ENCODE measurements at places on chromosomes 12 and 14.
A peak's percentile ranks its signal among the peaks of the same experiment; 100 is the strongest.

- peak; percentile 37 for DNase-seq
Measured at GRCh38 chr12:110280392-110280778, 662 bp upstream of the ATP2A2 start.

DNA sequence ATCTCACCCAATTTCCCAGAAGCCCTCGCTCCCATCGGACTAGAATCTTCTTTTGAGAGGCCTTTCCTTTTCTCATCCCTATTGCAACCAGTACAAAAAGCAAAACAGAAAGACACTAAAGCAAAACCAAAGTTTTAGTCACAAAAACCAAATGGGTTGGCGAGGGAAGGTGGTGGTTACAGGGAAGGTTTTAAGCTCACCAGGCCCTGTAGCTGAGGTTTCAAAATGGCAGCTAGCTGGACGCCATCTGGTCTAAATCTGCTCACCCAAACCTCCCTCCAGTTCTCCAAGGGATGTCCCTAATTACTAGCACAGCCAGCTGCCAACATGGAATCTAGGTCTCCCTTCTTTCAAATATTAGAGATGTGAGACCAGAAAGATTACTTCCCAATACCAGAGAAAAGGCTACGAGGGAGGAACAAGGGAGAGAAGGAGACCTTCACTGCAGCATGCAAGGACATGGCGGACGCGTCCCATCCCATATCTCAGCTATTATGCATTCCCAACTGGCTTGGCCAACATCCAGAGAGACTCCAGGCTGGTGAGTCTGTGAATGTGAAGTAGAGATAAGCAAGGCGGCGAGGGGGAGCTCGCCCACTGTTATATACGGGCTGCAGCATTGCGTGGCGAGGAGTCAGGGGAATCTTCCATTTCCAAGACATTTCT, 70.8 kb downstream of the DPF3 start:
- DNase-seq, result no peak

DNA sequence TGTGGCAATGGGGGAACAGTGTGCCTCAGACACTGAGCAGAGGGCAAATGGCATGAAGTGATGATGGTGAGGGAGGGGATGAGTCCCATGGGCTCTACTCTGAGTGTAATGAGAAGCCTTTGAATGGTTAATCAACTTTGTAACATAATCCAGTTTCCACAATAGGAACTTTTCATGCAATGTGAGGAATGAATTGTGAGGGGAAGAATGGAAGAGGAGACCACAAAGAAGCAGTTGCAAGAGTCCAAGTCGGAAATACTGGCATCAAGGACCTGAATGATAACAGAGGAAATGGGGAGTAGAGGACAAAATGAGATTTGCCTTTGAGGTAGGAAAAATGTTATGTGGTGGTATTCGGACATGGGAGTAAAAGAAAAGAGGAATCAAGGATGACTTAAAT, 476.9 kb upstream of the PRICKLE1 start:
- DNase-seq, result no peak

GRCh38 chr12:79378496-79378895, 312.3 kb downstream of the PAWR start:
- no peak for DNase-seq

DNA sequence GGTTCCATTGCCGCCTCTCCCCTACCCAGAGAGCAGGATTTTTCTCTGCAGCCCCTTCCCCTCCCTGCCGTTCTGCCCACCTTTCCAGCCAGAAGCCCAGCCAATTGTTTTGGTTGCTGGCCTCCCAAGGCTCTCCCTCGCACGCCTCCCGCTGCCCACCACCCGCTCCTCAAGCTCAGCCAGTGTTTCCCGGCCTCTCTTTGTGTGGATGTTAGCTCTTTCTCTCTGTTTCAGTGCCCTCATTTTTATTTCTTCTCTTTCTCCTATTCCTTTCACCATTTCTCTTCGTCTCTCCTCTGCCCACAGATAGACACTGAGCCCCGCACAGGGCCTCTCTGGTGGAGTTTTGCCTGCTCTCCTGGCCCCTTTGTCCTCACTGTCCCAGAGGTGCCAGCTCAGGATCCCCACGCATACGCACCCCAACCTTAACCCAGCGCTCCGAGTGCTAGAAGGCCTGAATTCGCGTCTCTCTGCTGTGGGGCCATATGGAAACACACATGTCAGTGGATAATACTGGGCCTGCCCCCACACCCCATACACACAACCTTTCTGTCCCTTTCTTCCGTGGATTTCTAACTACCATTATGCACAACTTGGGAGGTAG, 54.9 kb downstream of the SMUG1 start:
- DNase-seq, result no peak

DNA sequence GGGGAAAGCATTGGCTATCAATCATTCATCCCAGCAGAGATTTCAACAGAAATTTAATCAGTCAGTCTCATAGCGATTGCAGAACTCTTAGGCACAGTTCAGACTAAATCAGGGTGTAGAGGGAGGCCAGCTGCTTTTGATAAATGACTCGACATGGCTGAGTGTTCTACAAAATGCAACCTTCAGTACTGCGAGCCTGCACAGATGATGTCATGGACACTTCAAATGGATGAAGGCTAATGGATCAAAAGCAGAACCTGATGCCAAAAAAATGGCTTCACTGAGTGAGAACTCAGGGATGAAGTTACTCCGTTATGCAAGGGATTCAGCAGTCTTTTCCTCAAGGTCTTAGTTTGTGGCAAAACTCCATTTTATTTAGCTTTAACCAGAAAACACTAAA, 167.3 kb downstream of the DACT1 start:
- DNase-seq, result no peak

DNA sequence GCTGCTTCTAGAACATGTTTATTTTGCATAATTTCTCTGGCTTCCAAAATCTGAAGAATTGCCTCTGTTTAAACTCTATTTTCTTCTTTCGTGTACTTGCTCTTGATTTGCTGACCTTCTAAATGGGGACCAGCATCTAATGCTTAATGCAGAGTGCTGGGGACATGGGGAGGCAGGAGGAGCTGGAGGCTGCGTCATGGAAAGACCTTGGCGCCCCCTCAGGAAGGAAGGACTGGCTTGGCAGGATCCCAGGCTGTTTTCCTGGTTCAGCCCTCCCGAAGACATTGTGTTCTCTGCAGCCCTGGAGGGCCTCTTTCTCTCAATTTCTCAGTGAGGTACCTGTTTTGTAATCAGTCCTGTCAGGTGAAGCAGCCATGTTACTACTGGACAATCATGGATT, 5.5 kb downstream of the PRKCH start:
- no peak for DNase-seq

DNA sequence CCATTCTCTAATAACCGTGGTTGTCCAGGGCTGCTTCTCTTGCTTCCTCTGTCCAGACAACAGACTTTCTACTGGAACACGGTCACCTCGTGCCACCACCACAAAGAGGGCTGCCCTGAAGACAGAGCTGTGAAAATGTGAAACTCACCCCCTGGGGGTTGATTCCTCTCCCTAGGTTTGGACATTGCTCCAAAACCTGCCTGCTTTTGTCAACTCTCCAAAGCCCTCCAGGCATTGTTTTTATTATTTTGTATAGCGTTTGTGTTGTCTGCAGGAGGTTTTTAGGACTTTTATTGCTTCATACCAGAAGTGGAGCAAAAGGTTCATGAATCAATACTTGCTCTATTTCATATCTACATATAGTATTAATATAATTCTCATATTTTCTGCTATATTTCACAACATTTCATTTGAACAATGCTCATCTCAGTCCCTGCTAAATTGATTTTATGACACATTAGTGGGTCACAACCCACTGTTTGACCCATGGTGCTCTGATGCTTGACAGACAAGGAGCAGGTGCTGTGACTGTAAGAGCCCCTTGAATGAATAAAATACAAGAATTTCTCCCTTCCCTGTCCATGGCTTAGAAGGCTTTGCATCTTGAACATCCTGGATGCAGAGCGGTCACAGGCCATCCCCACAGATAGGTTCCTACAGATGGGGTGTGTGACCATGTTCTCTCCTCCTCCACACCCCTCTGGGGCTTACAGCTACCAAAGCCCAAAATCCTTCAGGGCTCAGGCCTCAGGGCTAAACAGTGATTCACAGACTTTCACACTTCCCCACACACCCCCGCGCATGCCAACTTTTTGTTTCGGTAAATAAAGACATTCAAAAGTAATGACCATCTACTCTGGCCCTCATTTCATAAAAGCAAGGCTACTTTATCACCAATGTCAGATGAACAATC, 20.6 kb upstream of the EML1 start:
- DNase-seq, result no peak

GRCh38 chr14:66237741-66238140, 248.4 kb upstream of the CCDC196 start:
- no peak for DNase-seq

DNA sequence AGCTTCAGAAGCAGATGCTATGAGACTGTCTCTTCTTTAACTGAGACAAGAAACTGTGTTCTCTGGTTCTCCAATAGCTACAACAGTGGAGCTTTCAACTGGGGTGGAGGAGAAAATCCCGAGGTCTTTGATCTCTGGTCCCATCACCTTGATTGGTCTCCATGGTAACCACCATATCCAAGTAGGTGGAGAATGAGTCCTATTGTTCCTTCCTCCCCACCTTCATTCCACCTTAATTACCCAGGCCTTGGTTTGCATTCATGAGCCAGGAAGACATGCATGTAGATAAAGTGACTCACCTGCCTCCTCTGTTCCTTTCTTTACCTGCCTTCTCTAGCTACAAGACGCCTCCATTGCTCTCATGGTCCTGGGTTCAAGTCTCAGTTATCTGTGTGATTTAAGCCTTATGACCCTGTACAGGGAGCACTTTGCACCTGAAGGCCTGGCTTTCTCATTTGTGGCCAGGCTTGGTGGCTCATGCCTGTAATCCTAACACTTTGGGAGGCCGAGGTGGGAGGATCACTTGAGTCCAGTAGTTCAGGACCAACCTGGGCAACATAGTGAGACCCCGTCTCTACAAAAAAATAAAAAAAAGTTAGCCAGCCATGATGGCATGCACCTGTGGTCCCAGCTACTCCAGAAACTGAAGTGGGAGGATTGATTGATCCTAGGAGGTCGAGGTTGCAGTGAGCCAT, 157.7 kb upstream of the TBX3 start:
- no peak for DNase-seq

DNA sequence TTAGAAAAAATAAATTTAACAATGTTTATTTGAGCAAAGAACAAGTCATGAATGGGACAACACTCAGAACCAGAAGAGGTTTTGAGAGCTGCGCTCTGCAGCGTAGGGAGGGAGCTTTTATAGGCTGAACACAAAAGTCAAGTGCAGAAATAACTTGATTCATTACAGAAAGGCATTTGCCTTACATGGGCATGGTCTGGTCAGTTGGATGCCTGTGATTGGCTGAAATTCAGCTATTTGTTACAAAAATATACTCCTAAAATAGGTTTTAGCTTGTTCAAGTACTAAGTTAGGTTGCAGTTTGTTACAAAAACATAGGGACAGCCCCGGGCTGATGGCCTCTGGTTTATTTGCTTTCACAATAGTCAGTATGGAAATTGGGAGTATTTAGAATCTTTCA, 118.0 kb downstream of the NUAK1 start:
- DNase-seq, result no peak

DNA sequence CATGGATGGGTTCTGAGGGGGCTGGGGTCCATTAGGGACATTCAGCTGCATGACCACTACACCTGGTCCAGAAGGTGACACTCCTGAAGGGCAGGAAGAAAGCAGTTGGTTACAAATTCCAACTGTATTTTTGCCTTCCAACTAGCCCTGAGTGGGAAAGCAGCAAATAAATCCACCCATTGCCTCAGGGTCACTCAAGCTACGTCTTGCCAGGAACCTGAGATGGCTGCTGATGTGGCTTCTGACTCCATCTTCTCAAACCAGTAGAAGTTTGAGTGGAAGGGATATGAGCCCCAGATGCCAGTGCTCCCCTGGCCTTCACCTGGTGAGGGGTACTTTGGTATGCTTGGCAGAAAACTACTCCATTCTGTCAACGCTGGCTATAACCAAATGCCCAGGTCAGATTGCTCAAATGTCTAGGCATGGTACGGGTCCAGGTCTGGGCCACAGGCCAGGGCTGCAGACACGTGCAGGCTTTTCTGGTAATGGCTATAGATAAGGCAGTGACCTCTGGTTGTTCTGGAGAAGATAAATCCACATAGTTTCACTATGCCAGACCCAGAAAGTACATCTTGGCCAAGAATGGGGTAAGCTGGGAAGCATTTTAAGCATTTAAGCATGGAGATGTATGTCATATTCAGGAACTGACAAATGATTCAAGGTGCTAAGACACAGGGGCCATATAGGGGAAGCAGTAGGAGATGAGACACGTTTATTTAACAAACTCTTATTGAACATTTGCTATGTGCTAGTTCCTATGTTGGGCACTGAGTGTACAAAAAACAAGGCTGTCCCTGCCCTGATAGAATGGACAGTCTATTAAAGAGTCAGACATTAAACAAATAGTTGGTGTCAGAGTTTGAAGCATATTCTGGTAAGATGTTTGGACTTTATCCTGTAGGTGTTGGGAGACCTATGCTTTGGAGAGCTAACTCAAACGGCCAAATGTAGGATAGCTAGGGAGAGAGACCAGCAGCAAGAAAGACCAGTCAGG, 8.3 kb upstream of the STAC3 start:
- no peak for DNase-seq

GRCh38 chr12:75978677-75979076, 52.9 kb downstream of the PHLDA1 start:
- no peak for DNase-seq

All from GM12891 (cell line).